Stomach (tissue), 19 donors: ENCODE measurements at places on chromosomes 5 and 9.
A peak's percentile ranks its signal among the peaks of the same experiment; 100 is the strongest.

- H3K4me3 ChIP-seq, result peak overlapping the region; percentile 27
- no peaks in the 10 kb centered on the region for H3K36me3 ChIP-seq
- H3K27me3 ChIP-seq, result peaks cover 46% of the 10 kb centered on the region
- no peak overlapping the region for H3K27ac ChIP-seq
Observed at GRCh38 chr5:926417-927171, 33.9 kb downstream of the TRIP13 start.

DNA sequence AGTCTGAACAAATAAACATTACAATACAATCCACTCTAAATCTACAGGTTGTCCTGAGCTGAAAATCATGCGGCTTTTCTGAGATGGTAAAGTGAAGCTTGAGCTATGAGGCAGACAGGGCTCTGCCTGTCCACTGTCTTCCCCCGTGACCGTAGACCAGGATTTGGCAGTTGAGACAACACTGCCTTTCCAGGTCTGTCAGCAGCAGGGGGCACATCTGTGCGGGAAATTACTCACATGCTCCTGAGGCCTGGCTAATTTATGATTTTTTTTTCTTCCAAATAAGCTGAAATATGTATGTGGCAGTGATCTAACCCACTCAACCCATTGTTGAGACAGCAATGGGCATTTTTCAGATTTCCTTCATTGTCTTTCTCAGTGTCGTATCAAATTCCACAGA lies 307.9 kb downstream of the FBXL7 start:
- H3K4me1 ChIP-seq, result no peaks in the 10 kb centered on the region
- peak; percentile 44 for DNase-seq
- H3K27ac ChIP-seq, result no peak overlapping the region
- no peaks in the 10 kb centered on the region for H3K36me3 ChIP-seq
- no peak overlapping the region for H3K4me3 ChIP-seq

DNA sequence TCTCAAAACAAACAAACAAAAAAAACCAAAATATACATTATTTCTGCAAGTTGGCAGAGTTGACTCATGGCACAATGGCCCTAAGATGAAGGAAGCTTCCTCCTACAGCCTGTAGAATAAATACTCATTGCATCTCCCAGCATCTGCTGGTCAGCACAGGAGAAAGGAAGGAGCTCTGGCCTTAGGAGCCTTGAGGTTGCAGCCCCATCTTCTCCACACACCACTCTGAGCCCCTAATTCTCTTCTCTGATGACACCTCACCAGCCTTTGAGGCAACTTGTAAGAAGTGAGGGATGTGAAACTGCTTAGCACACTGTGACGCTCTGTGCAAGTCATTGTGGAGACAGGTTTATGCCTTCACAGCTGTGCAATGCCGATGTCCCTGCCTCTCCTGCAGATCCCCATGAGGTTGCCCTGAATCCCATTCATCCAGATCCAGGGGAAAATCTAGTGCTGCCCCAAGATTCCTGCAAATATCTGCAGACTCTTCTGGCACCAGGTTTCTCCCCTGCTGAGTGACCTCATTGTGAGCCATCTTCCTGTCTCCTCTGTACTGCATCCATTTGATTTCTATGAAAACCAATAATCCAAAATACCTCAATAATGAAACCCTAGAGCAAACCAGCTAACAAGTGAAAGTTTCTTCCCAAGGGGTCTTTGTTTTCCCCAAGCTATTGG lies 65.3 kb upstream of the TGFBR1 start:
- peaks cover 27% of the 10 kb centered on the region for H3K4me1 ChIP-seq
- peak overlapping the region; percentile 55 for H3K27ac ChIP-seq
- H3K4me3 ChIP-seq, result no peak overlapping the region
- DNase-seq, result no peak

GRCh38 chr9:86352440-86353077 lies 1.7 kb downstream of the TUT7 start:
- DNase-seq, result no peak
- peaks cover 68% of the 10 kb centered on the region for H3K4me1 ChIP-seq
- no peaks in the 10 kb centered on the region for H3K27me3 ChIP-seq
- peak overlapping the region; percentile 85 for H3K4me3 ChIP-seq
- peaks cover 16% of the 10 kb centered on the region for H3K36me3 ChIP-seq
- H3K27ac ChIP-seq, result no peak overlapping the region

GRCh38 chr5:154296525-154297159 lies 106.1 kb downstream of the GALNT10 start:
- H3K4me3 ChIP-seq, result no peak overlapping the region
- H3K27ac ChIP-seq, result peak overlapping the region; percentile 88
- peak; percentile 79 for DNase-seq
- peaks cover 41% of the 10 kb centered on the region for H3K36me3 ChIP-seq
- H3K4me1 ChIP-seq, result peaks cover 13% of the 10 kb centered on the region
- H3K27me3 ChIP-seq, result no peaks in the 10 kb centered on the region

GRCh38 chr9:92245005-92245797 lies 48.3 kb downstream of the IARS1 start:
- peaks cover 6% of the 10 kb centered on the region for H3K4me1 ChIP-seq
- DNase-seq, result peak; percentile 18
- no peak overlapping the region for H3K27ac ChIP-seq
- no peak overlapping the region for H3K4me3 ChIP-seq
- H3K27me3 ChIP-seq, result no peaks in the 10 kb centered on the region

DNA sequence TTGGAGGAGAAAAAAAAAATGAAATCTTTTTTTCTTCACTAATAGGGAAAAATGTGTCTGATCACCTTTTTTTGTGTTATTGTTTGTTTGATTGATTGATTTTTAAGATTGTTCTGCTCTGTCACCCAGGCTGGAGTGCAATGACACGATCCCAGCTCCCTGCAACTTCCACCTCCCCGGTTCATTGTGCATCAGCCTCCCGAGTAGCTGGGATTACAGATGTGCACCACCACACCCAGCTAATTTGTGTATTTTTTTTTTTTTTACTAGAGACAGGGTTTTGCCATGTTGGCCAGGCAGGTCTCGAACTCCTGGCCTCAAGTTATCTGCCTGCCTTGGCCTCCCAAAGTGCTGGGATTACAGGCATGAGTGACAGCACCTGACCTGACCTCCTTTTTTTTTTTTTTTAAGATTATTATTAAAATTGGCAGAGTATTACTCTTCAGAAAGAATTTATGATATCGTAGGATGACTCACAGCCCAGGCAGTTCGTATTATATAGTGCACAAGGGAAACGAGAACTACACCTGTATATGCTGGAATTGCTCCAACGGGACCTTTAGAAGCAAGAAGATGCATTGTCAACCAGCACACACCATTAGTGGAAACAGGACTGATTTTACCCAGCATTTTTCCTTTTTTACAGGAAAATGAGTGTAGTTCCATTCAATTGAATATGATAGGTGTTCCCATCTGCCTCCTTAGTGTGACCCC lies 27.7 kb downstream of the FUBP3 start:
- no peaks in the 10 kb centered on the region for H3K27me3 ChIP-seq
- no peak overlapping the region for H3K4me3 ChIP-seq
- no peaks in the 10 kb centered on the region for H3K36me3 ChIP-seq
- no peaks in the 10 kb centered on the region for H3K4me1 ChIP-seq
- H3K27ac ChIP-seq, result no peak overlapping the region
- no peak for DNase-seq

- no peak overlapping the region for H3K4me3 ChIP-seq
- H3K4me1 ChIP-seq, result peaks cover 18% of the 10 kb centered on the region
- H3K27ac ChIP-seq, result no peak overlapping the region
- DNase-seq, result no peak
Observed at GRCh38 chr5:54886866-54887265, 98.5 kb downstream of the ESM1 start.

GRCh38 chr9:34370970-34371880 lies 5.5 kb downstream of the MYORG start:
- no peak for DNase-seq
- H3K27ac ChIP-seq, result no peak overlapping the region
- H3K27me3 ChIP-seq, result no peaks in the 10 kb centered on the region
- H3K36me3 ChIP-seq, result peaks cover 43% of the 10 kb centered on the region
- H3K4me3 ChIP-seq, result peak overlapping the region; percentile 30
- H3K4me1 ChIP-seq, result peaks cover 14% of the 10 kb centered on the region

DNA sequence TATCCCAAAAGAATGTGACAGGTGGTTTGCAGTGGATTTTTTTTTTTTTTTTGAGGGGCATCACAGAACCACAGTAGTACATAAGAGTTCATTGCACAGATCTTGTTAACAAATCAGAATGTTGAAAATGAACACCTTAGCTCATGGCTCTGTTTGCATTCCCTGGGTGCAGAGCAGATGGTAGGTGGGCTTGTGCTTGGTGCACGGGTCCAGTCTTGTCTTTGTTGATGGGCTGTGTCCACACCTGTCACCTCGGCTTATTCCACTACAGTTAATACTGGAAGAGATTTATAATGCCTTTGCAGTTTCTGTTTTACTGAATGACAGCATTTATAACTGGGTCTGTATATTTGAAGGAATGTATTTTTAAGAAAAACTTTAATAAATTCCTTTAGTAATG lies 146.6 kb downstream of the KDM4C start:
- H3K4me1 ChIP-seq, result no peaks in the 10 kb centered on the region
- no peak overlapping the region for H3K4me3 ChIP-seq
- no peak for DNase-seq

GRCh38 chr5:37015795-37016666 lies 139.5 kb downstream of the NIPBL start:
- no peak for DNase-seq
- H3K4me1 ChIP-seq, result no peaks in the 10 kb centered on the region
- H3K27me3 ChIP-seq, result no peaks in the 10 kb centered on the region
- no peak overlapping the region for H3K4me3 ChIP-seq
- H3K27ac ChIP-seq, result no peak overlapping the region

GRCh38 chr9:7961076-7961475 lies 161.5 kb upstream of the DMAC1 start:
- no peak for DNase-seq
- H3K36me3 ChIP-seq, result no peaks in the 10 kb centered on the region
- H3K27ac ChIP-seq, result no peak overlapping the region
- H3K4me3 ChIP-seq, result no peak overlapping the region
- no peaks in the 10 kb centered on the region for H3K4me1 ChIP-seq
- H3K27me3 ChIP-seq, result no peaks in the 10 kb centered on the region

GRCh38 chr5:66595756-66596635 lies at the start of gene MAST4:
MAST4 (plus strand) TSS chr5:66596393; CDS start chr5:66596656, 263 bp downstream.
- peak within 1 kb of the TSS; percentile 54 for H3K27ac ChIP-seq
- peak within 1 kb of the TSS; percentile 69 for H3K4me3 ChIP-seq
- DNase-seq, result peak; percentile 92
- peaks cover 71% of the 10 kb centered on the region for H3K27me3 ChIP-seq
- H3K36me3 ChIP-seq, result no peaks in the 10 kb centered on the region

DNA sequence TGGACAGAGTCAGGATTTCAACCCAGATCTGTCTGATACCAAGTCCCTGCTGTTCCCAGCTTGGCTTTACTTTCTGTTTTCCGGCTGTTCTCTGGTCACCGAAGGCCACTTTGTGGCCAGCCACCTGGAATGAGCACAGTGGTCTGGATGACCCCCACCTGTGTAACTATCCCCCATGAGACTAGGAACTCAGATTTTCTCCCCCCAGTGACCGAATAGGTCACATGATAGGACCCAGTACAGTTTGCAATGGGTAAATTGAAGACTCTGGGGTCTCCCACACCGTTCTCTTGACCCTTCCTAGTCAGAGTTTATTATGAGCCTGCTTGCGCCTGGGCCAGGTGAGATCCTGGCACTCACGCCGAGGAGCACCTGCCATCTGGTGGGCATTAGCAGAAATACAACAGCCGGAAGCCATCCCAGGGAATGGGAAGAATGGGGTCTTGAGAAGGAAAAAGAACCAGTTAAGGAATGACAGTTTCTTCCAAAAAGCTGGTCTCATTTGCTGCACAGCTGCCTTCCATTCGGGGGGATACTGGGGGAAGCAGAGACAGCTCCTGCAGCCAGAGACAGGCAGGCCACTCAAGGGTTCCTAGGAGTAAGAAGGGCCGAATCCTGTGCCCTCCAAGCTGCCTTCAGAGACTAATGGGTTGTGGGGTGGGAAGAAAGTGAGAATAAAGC lies 7.1 kb downstream of the PHYHD1 start:
- no peaks in the 10 kb centered on the region for H3K27me3 ChIP-seq
- peaks cover 25% of the 10 kb centered on the region for H3K4me1 ChIP-seq

- no peak overlapping the region for H3K27ac ChIP-seq
- no peak overlapping the region for H3K4me3 ChIP-seq
- H3K36me3 ChIP-seq, result no peaks in the 10 kb centered on the region
Observed at GRCh38 chr5:175842951-175843793, 28.2 kb upstream of the CPLX2 start.

DNA sequence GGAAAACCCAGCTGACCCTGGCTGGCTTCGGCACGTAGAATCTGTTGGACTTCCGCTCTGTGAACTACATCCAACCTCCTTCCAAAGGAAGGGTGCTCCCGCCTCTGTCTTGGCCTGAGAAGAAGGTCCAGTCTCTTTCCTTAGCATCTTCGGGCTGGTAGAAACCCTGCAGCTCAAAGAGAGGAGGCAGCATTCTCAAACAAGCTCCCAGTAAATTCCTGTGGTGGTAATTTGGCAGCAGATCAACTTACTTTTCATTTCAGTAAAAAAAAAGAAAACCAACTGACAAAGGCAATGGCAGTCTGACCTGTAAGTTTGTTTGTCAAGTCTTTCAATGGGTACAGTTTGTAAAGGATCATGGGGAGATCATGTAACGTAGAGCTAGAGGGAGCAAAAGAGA lies 176.7 kb downstream of the MED10 start:
- peak; percentile 15 for DNase-seq
- no peaks in the 10 kb centered on the region for H3K36me3 ChIP-seq
- H3K27ac ChIP-seq, result no peak overlapping the region
- no peaks in the 10 kb centered on the region for H3K4me1 ChIP-seq
- no peaks in the 10 kb centered on the region for H3K27me3 ChIP-seq

GRCh38 chr5:68151812-68152211 lies 63.7 kb upstream of the PIK3R1 start:
- H3K4me1 ChIP-seq, result no peaks in the 10 kb centered on the region
- no peaks in the 10 kb centered on the region for H3K27me3 ChIP-seq
- no peak for DNase-seq
- H3K27ac ChIP-seq, result no peak overlapping the region

- no peak overlapping the region for H3K4me3 ChIP-seq
- no peak overlapping the region for H3K27ac ChIP-seq
- H3K36me3 ChIP-seq, result peaks cover 48% of the 10 kb centered on the region
- H3K4me1 ChIP-seq, result no peaks in the 10 kb centered on the region
- no peaks in the 10 kb centered on the region for H3K27me3 ChIP-seq
Observed at GRCh38 chr5:75706016-75706415, 11.2 kb downstream of the POC5 start.

- peaks cover 88% of the 10 kb centered on the region for H3K4me1 ChIP-seq
- H3K4me3 ChIP-seq, result peak overlapping the region; percentile 14
Observed at GRCh38 chr5:139660923-139661814, 13.0 kb downstream of the CXXC5 start.

GRCh38 chr9:127574072-127574993 lies 37.7 kb upstream of the STXBP1 start:
- H3K4me3 ChIP-seq, result no peak overlapping the region
- peaks cover 96% of the 10 kb centered on the region for H3K4me1 ChIP-seq
- DNase-seq, result peak; percentile 97

DNA sequence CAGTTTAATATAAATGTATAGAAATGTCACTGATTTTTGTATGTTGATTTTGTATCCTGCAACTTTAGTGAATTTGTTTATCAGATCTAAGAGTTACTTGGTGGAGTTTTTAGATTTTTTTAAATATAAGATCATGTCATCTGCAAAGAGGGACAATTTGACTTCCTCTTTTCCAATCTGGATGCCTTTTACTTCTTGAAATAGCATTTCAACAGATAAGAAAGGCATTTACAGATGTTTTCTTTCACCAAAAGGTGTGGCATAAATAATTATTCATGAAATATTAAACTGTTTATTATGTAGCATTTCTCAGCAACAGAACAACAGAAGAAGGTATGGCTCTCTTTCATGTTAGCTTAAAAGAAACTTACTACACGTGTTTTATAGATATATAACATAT lies 34.9 kb upstream of the NIPBL start:
- H3K4me3 ChIP-seq, result no peak overlapping the region
- DNase-seq, result no peak
- H3K27ac ChIP-seq, result no peak overlapping the region
- no peaks in the 10 kb centered on the region for H3K27me3 ChIP-seq
- no peaks in the 10 kb centered on the region for H3K4me1 ChIP-seq
- no peaks in the 10 kb centered on the region for H3K36me3 ChIP-seq
